Activated naive CD4-positive, alpha-beta T cell treated with Interleukin-2 at 50 U/mL for 16 hours (primary cell): ENCODE measurements at places on chromosomes 4 and X.

GRCh38 chr4:79334783-79335182 lies 8.9 kb upstream of the NAA11 start:
- DNase-seq, result no peak

DNA sequence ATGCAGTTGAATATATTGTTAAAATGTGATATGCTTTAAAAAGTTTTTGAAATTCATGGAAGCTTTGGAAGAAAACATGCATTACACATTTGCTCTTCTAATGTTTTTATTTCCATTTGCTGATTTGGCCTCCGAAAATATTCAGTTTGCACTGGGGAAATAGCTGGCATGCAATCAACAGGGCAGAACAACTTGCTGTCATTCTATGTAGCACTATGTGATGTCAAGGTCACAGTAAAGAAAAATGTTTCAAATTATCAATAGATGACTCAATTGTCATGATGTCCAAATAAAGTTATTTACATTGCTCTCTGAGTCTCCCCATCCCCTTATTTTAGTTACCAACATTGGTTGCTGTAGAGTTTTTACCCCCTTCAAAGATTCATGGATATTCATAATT lies 119.2 kb downstream of the TLL1 start:
- no peak for DNase-seq

DNA sequence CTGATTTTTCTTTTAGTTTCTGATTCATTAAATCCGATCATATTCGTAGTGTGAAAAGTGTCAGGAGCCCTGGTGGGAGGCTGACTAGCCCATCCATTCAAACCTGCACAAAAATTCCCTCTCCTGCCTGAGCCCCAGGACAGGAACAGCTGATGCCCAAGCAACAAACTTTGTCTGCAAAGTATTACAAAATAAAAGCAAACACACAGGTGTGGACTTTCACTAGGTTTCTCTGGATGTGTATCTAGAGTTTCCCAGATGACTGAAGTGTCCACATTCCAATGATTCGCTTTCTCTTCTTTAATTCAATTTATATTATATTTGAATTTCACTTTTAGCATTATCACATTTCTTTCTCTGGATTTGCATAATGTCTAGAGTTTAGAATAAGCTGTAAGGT lies 18.2 kb upstream of the FAM9B start:
- no peak for DNase-seq

- DNase-seq, result no peak
Observed at GRCh38 chrX:154349979-154350378, 24.5 kb downstream of the FLNA start.

- DNase-seq, result no peak
Observed at GRCh38 chrX:101460669-101461068, 24.6 kb upstream of the ARMCX4 start.

GRCh38 chrX:107706309-107706708 lies 69.3 kb downstream of the TSC22D3 start:
- DNase-seq, result no peak

DNA sequence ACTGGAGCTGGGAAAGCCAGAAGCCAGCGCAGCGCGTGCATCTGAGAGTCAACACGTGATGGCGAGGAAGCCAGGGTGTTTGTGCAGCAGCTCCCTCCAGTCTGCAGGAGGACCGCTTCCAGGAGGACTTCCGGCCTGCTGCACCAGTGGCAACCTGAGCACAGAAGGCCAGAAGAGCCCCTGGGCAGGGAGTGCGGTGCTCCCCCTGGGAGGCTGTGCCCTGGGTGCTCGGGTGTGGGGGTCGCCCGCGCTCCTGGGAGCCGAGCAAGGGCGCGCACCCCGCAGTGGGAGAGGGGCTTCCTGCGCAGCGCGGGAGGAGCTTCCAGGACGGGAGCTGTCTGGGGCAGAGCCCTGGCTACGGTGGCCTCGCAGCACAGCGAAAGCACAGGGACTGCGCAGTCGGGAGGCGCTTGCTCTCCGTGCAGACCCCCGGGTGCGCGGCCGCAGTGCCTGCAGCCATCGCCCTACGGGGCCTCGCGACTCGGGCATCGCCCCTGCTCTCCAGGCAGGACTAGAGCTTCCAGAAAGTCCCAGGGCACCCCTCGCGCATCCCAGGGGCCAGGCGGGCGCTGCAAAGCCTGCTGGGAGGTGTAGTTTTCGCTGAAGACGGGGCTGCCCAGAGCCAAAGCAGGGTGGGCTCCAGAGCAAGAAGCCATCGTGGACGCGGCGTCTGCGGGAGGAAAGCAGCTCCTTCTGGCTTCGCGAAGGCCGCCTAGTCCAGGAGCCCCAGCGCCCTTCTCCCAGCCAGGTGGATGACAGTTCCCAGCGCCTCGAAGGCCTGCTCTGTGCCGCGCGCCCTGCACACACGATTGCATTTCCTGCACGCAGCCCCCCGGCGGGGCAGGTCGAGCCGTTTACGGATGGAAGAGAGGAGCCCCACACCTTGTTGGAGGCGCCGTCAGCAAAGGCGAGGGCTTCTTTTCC lies 24.1 kb upstream of the WFS1 start:
- DNase-seq, result no peak

- no peak for DNase-seq
Observed at GRCh38 chr4:28010577-28011240, 1150.1 kb downstream of the STIM2 start.

- no peak for DNase-seq
Observed at GRCh38 chr4:15690020-15690809, 8.6 kb downstream of the FAM200B start.

DNA sequence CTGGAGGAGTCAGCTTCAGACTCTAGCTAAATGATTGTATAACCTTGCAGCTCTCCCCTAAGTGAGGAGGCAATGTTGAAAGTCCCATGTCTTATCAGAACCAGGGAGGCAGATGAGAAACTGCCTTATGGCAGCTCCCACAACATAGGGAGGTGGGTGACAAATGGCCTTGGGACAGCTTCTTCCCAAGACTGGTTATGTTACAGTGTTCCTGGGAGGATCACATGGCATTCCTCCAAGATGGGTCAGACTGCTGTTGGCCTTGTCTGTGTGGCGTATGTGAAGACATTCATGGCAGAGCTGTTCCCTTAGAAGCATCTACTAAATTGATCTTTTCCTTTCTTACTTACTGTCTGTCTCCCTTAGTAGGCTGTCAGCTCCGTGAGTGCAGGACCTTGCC lies 42.0 kb downstream of the HPRT1 start:
- DNase-seq, result no peak

GRCh38 chr4:31793907-31794306 lies 1073.7 kb downstream of the PCDH7 start:
- DNase-seq, result no peak

- DNase-seq, result no peak
Observed at GRCh38 chr4:108651014-108651791, 804 bp downstream of the OSTC start.

GRCh38 chr4:164358400-164358799 lies 395.5 kb upstream of the SMIM31 start:
- DNase-seq, result no peak

DNA sequence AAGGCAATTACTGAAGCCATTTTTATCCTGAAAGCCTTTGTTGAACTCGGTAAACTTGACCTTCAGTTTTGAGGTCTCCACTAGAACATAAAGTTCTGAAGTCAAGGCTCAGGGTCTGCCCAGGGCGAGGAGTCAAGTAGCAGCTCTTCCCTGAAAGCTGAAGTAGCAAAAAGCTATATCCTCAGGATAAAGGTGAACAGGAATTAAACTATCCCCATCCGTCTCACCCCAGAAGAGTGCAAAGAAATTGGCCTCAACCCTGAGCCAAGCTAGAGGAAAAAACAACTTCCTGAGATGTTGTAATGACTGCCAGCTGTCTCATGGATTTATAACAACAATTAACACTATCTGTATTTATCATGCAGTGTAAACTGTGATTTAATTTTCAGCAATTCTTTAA lies 590.8 kb downstream of the SPRY1 start:
- no peak for DNase-seq

DNA sequence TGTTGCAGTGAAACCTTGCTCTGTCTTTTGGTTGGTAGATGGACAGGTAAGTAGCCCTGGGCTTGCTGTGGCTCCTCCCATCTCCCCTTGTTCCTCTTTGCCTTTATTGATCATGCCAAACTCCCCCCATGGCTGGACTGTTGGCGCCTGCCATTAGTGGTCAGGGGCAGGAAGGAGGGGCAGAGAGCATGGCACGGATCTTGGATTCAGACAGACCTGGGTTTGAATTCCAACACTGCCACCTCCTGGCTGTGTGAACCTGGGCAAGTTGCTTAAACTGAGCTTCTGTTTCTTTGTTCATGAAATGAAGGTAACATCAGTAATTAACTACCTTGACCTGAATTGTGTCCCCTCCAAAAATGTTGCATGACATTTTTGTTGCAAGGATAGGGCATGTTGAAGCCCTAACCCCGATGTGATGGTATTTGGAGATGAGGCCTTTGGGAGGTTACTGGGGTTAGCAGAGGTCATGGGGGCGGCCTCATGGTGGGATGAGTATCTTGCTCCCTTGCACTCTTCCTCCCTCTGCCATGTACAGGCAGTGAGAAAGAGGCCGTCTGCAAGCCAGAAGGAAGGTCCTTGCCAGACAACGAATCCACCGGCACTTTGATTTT lies 6.0 kb downstream of the SLC2A9 start:
- DNase-seq, result no peak

GRCh38 chr4:160009656-160010493 lies 907.0 kb downstream of the RAPGEF2 start:
- no peak for DNase-seq

DNA sequence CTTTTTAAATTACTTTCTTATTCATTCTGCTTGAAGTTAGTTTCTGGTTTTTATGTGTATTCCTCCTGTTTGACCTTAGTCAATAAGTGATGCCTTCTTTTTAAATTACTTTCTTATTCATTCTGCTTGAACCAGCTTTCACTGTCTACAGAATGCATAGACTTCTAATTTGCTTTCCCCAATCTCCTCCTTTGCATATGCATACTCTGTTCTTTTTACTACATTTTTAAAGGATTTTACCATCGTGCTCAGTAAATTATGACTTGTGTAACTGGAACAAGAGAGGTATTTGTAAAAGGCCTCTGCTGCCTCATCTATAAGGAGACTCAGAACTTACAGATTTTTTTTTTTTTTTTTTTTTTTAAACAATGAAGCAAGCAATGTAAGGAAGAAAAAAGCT lies 228.7 kb downstream of the PPP3CA start:
- DNase-seq, result no peak

DNA sequence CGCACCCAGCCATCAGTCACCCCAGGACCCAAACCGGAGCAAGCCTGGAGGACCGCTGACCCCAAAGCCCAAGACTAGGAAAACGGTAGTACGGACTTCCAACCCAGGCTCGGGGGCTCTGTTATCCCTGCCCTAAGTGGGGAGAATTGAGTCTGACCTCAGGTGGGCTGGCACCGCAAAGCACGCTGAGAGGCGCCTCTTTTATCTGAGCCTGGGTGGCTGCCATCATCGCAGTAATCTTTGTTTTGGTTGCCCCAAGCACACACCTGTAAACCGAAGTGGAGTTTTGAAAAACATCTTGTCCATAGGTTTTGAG lies 894 bp upstream of the SH3RF1 start:
- no peak for DNase-seq

DNA sequence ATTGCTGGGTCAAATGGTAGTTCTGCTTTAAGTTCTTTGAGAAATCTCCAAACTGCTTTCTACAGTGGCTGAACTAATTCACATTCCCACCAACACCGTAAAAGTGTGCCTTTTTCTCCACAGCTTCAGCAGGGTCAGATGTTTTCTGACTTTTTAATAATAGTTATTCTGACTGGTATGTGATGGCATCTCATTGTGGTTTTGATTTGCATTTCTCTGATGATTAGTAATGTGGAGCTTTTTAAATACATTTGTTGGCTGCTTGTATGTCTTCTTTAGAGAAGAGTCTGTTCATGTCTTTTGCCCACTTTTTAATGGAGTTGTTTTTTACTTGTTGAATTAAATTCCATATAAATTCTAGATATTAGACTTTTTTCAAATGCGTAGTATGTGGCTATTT lies 257.5 kb upstream of the ANKRD50 start:
- DNase-seq, result no peak

DNA sequence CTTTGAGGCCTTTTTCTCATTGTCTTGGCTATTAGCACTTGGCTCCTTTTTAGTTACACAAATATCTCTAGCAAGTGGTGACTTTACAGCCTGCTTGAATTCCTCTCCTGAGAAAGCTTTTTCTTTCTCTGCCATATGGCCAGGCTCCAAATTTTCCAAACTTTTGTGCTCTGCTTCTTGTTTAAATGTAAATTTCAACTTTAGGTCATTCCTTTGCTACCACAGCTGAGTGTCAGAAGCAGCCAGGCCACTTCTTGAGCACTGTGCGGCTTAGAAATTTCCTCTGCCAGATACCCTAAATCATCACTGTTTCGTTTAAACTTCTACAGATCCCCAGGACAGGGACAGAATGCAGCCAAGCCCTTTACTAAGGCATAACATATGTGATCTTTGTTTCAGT lies 222.4 kb downstream of the FBXO8 start:
- no peak for DNase-seq

DNA sequence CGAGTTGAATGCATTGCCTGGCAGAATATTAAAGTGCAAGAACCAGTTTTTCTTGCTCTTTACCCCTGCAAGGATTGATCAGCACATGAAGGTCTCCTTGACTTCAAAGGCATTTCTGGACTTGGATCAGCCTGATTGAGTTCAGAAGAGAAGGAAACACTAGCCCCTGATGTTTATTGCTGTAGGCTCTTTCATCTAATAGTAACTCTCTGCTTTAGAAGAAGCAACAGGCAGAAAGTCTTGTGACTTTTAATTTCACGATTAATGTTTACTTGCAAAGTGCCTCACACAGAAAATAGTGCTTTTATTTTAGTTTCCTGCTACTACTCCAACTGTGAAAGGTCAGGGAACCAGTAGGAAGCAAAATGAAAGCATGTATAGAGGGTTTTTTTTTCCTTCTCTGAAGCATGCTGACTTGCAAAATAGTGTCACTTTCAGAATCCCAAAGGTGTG lies 69.1 kb downstream of the PCDH7 start:
- no peak for DNase-seq

DNA sequence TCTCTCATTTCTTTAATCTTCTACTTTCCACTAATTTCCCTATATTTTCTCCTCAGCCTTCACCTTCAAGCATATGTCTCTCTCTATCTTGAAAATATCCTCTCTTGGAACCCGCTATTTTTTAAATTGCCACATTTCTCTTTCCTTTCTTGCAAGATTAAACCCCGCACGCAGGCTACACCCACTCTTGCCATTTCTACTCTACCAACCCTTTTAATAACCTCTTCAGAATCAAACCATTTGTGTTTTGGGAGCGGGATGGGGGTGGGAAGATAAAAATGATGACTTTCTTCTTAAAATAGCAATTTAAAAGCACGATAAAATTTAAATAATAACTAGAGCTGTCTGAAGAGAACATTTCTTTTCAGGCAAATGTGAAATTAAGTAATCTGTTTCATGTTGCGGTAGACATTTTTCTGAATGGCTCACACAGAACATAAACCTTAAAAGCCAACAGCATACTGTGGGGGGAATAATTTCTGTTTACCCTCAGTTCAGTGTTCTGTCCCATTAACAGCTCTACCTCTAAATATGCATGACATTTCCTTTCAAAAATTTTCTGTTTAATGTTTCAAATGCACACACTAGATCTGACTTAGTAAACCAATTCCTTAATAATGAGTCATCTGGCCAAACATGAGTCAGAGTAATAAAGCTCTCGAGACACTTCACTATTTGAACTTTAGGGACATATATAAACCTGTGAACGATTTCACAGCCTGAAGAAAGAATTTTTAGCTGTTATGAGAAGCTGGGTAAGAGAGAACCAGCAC lies 20.5 kb downstream of the ARSJ start:
- no peak for DNase-seq
